Prostate gland (tissue), 2 donors: ENCODE measurements at places on chromosomes 4 and X.

DNA sequence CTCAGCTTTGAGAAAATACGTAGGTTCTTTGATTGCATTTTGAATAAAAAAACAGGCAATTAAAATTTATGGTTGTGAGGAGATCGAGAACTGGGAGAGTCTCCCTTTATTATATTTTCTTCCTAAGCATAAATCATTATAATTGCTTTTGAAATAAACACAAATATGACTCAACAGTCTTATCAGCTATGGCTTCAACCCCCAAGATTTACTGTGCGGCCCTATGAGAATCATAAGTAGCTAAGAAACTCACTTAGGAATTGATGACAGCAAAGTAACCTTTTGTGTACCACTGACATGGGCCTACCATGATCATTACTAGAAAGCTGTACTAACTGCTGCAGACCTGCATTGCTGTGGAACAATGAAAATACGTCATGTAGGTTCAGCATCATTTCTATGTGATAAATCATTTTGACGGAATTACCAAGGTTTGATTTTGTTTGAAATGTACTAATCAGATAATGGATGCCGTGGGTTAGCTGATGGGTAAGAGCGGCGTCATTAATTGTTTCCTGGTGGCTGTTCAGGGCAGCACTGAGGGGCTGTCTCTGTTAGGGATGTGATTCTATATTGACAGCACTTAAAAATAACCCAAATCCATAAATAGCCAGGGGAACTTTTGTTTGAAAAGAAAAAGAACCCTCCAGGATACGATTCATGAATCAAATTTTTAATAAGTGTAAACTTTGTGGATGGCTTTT lies 51.5 kb upstream of the GPRIN3 start:
- DNase-seq = no peak

- DNase-seq = no peak
Measured at GRCh38 chr4:43360296-43360695, 467.8 kb downstream of the GRXCR1 start.

DNA sequence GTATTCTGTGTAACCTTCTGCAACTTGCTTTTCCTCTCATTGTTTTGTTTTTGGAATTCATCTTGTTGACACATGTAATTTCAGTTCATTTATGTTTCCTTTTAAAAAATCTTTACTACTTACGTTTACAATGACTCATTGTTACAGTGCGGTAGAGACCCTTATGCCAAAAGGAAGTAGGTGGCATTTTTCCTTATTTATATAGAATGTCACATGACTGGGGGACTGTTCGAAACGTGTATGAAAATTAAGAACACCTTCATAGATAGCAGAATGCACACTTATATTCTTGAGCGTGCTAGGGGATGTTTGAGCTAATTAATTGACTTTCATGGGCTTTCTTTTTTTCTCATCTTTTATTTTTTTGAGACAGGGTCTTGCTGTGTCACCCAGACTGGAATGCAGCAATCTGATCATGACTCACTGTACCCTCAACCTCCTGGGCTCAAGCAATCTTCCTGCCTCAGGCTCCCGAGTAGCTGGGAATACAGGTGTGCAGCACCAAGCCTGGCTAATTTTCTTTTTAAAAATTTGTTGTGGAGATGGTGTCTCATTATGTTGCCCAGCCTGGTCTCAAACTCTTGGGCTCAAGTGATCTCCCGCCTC lies 7.3 kb downstream of the REPS2 start:
- DNase-seq = no peak

GRCh38 chrX:8728932-8729535 lies 2.9 kb downstream of the ANOS1 start:
- DNase-seq = no peak

DNA sequence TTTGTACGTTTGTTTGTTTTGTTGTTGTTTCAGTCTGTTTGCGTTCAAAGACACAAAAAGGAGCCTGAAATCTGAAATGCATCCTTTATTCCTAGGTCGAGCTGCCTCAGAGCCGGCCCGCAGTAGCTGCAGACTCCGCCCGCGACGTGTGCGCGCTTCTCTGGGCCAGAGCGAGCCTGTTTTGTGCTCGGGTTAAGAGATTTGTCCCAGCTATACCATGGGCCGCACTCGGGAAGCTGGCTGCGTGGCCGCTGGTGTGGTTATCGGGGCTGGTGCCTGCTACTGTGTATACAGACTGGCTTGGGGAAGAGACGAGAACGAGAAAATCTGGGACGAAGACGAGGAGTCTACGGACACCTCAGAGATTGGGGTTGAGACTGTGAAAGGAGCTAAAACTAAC lies 2.4 kb downstream of the ARMCX1 start:
- no peak for DNase-seq

DNA sequence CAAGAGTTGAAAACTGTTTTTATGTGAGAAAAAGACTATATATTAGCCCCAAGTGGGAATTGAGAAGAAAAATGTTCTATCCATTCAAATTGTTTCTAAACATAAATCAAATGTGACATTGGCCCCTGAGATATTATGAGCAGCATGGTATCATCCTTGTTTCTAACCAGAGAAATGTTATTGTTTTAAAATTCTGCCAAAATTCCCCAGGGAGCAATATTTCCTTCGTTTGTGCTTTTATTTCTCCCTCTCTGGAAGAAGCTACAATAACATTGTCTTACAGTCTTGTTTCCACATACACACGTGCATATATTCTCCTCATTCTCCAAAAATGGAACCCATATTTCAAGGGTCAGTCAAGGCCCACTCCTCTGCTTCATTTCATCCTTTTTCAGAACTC lies 46.7 kb downstream of the MAGEB17 start:
- DNase-seq = no peak

DNA sequence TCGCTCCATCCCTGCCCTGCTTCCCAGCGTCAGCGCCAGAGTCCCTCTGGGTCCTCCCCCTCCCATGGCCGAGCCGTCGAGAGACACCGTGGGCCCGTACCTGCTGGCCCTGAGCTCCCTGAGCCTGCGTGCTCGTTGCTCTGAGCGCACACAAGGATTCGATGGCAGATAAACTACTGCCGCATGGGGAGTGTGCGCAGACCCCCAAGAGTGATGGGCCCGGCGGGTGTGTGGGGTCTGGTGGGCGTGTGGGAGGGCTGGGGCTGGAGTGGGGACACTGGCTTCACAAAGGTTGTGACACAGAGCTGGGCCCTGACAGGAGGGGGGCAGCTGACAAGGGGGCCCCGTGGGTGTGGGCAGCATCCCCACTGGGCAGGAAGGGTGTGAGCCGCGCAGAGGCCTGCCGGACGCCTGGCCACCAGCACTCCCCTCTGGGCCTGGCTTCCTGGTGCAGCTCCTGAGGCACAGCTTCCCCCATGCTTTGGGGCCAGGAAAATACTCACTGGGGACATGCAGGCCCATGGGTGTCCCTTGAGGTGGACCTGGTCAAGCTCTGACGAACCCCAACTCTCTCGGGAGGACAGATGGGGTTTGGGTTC lies 4.8 kb upstream of the RGS12 start:
- no peak for DNase-seq

GRCh38 chr4:26724534-26724933 lies 136.1 kb upstream of the STIM2 start:
- no peak for DNase-seq

DNA sequence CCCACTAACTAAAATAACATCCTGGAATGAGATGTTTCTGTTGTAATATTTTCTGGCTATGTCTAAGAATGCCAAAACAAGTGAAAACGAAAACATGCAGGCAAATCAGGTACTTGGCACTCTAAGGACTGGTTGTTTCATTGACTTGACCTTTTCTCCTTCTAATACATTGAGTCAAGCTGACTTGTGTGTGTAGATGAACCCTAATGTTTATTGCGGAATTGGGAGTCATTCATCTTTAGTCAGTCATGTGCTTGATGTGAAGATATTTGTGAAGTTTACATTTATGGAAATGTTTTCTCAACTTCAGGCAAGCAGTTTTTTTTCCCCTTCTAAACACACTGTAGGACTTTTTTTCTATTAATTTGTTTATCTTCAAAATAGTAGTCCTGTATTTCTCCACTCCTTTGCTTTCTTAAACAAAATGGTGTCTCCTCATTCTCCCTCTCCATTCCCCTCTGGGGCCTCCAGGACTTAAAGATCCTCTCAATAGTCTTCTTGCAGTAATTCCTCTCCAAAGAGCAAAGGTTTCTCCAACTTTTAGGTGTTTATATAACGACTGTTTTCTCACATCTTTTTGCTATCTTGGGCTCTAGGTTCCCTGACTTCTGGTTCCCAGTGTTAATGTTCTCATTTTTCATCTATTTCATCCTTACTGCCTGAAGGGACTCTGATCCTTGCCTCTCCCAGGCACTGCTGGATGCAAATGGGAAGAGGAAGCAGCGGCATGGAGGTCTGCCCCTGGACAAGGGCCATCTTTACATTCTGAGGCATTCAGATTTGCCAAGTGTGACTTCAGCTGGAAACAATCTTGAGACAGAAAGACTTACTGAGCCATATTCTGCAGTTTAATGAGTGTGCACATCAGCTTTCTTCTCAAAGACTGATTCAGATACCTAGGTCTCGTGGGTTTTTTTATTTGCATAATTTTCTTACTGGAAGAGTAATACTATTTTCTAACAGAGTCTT lies 166.4 kb downstream of the ARHGAP6 start:
- no peak for DNase-seq

DNA sequence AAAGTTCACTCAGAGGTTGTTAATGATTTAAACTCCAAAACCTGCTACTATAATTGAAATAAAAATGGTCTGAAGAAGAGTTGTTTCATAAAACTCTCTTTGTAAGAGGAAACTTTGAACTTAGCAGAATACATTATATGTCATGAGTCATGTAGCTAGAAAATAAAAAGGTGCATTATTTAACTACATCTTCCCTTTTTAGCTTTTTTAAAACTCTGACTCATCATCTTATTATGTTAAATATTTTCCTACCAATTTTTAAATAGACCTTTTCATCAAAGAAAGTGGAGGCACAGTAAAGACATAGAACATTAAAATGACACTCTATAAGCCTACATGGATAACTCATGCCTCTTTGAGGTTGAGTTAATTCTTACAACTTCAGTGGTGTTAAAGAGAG lies 1.2 kb upstream of the ZNF827 start:
- no peak for DNase-seq

- DNase-seq = peak; percentile 9
Measured at GRCh38 chr4:166091912-166092510, 219.0 kb downstream of the TLL1 start.

DNA sequence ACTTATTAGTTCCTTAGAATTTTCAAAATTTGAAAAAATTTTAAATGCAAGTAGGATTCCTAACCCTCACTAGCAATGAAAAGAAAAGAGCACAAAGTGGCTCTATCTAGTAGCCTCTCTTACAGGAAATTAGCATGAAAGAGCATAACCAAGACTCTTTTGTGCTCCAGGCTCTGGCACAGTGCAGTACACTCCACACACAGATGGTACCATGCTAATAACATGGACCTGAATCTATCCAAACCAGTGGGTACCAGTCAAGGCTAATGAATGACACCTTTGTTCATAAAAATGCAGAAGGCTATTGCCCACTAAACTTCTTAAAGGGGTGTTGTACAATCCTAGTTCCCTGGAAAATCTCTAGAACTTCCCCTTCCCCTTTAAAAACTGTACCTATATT lies 119.0 kb downstream of the MANBA start:
- no peak for DNase-seq

DNA sequence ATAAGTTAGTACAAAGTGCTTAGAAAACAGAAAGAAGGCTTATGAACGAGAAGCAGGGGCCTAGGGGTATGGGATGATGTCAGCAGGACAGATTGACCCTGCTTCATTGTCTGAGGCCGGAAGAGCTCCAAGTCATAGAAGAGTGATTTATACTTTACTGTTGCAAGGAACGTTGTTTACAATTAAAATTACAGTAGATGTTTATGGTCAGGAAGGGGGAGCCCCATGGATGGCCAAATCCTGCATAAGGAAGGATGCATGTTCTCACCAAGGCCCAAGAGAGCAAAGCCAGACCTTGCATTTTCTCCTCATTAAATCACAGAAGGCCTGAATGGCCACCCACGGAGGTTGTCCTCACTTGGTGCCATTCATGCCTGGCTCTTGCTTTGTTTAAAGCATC lies 115.3 kb downstream of the LDB2 start:
- DNase-seq = no peak

GRCh38 chrX:44010626-44011025 lies 37.4 kb upstream of the NDP start:
- DNase-seq = no peak
